Neural progenitor cell (in vitro differentiated cells): ENCODE measurements at places on chromosomes 4 and X. TPM values are rescaled to one million over a fixed set of nuclear protein-coding genes. Genes with fewer than 3 reads are reported as not detected.

Gene PTPN13
- total RNA-seq: 183 and 244 TPM in 2 replicates

Gene ARHGAP10
- 20.2 and 20.3 TPM in 2 replicates for total RNA-seq

Gene POLN
- 1.5 and 1.7 TPM in 2 replicates for total RNA-seq

Gene DRP2
- 1.4 and 2.2 TPM in 2 replicates for total RNA-seq

Gene IL13RA2
- total RNA-seq: not detected in 2 replicates

Gene PNCK
- 19.7 and 53.5 TPM in 2 replicates for total RNA-seq

Gene G3BP2
- total RNA-seq: 218 and 241 TPM in 2 replicates

Gene LDOC1
- 3.7 and 6.0 TPM in 2 replicates for total RNA-seq

Gene TSPYL2
- 35.5 and 37.1 TPM in 2 replicates for total RNA-seq

Gene ZMAT1
- total RNA-seq: 3.1 and 5.7 TPM in 2 replicates

Gene EXOC1L
- total RNA-seq: not detected in 2 replicates

Gene RBM46
- total RNA-seq: 0.07 and 0.09 TPM in 2 replicates

Gene SHROOM2
- 9.1 and 11.8 TPM in 2 replicates for total RNA-seq

Gene ZNF630
- 2.1 and 2.4 TPM in 2 replicates for total RNA-seq

Gene UGT2B28
- total RNA-seq: not detected in 2 replicates

Gene NXF2B
- 0.96 and 2.2 TPM in 2 replicates for total RNA-seq

Gene WDR1
- 83.1 and 125 TPM in 2 replicates for total RNA-seq

Gene SRPX2
- total RNA-seq: 0.11 TPM in 1 of 2 replicates, not detected in the other

Gene XAGE2
- not detected in 2 replicates for total RNA-seq

Gene DCHS2
- total RNA-seq: 0.43 and 0.71 TPM in 2 replicates

Gene LGI2
- total RNA-seq: 0.56 and 0.99 TPM in 2 replicates

Gene PACRGL
- 23.3 and 27.0 TPM in 2 replicates for total RNA-seq

Gene SPIN3
- 17.8 and 22.0 TPM in 2 replicates for total RNA-seq

Gene CACNA1F
- 1.1 and 4.9 TPM in 2 replicates for total RNA-seq

Gene SATL1
- total RNA-seq: 0.09 TPM in 1 of 2 replicates, not detected in the other

Gene CT45A5
- not detected in 2 replicates for total RNA-seq

Gene ITIH6
- total RNA-seq: 0.03 TPM in 1 of 2 replicates, not detected in the other

Gene MAGIX
- 1.4 and 1.5 TPM in 2 replicates for total RNA-seq

Gene GYPA
- not detected in 2 replicates for total RNA-seq

Gene ARHGAP6
- total RNA-seq: 1.1 and 1.2 TPM in 2 replicates

Gene AMTN
- not detected in 2 replicates for total RNA-seq

Gene SLC26A1
- total RNA-seq: 0.19 TPM in 1 of 2 replicates, not detected in the other

Gene SLC34A2
- 0.12 TPM in 1 of 2 replicates, not detected in the other for total RNA-seq

Gene MPC1L
- total RNA-seq: not detected in 2 replicates

Gene SMAD1
- 31.6 and 44.3 TPM in 2 replicates for total RNA-seq
